ENCODE measurements at places on chromosomes 11 and 22.

DNA sequence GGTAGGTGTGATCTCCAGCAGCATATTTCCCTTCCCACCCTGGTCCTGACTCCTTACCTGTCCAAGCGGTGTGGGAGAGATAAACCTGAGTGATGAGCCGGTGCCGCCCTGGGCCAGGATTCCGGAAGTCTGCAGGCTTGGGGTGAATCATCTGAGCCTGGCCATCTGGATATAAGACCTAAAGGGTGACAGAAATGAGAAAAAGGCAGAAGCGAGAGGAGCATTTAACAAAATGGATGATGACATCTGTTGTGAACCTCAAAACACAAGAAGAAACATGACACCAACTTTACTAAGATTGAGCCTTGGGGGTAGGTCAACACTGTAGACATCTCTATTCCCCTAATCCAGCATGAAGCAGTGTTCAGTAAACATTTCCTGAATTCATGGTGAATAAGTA, 62.8 kb downstream of the AAMDC start:
- no peak for DNase-seq

GRCh38 chr22:19648419-19648929, 65.8 kb upstream of the SEPTIN5 start:
- no peak for DNase-seq

DNA sequence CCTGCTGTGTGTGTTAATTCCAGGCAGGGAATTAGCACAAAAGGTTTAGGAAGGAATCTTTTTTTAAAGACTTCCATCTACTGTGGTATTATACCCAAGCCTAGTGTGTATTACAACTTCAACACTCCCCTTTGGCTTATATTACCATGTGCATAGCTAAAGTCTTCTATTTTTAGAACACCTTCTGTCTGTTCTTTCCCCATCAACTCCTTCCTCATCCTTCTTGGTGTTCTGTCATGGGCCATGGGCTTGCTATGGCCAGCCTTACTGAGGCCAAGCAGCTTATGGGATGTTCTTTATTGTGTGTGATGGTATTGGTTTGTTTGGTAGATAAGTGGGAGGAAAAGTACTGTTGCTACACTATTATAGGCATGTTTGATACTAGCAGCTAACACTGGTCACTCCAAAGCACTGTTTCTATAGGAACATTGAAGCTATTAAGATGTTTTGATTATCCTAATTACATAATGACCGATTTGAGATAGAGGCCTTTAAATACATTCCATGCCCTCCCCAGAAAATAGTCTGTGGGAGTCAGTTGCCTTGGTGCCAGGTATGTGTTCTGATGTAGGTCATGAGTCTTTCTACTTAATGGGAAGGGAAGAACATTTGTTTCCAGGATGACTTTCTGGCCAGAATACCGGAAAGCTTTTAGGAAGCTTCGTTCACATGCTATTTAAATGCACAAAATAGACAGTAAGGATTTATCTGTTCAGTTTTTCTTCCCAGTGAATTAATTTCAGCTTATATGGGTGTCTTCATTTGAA, 16.5 kb downstream of the MCAM start:
- no peak for DNase-seq

- peak; percentile 77 for DNase-seq
These were observed 21.1 kb downstream of the RFPL3 start for GRCh38 chr22:32378707-32379272.

DNA sequence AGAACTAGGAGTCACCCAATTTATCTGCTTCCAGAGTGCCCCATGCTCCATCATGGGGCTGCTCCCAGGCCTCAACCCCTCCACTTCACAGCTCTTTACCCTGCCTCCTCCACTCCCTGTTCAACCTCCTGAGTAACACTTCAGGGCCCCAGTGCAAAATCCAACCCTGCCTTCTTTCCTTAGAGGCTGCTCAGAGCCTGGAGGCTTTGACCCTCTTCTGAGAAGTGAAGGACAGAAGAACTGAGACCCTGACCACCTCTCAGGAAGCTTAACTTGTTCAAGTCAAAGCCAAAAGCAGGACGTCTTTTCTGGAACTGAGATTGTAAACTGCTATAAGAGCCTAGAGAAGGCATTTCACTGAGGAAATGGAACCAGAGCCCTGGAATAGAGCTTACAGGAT, 15.5 kb downstream of the EIF3F start:
- DNase-seq, result no peak

- no peak for DNase-seq
These were observed 711 bp upstream of the PACSIN2 start for GRCh38 chr22:43015677-43016042.

GRCh38 chr22:27512283-27512761, 289.2 kb downstream of the MN1 start:
- DNase-seq, result no peak

GRCh38 chr11:57276971-57277675, 40.1 kb upstream of the APLNR start:
- no peak for DNase-seq

DNA sequence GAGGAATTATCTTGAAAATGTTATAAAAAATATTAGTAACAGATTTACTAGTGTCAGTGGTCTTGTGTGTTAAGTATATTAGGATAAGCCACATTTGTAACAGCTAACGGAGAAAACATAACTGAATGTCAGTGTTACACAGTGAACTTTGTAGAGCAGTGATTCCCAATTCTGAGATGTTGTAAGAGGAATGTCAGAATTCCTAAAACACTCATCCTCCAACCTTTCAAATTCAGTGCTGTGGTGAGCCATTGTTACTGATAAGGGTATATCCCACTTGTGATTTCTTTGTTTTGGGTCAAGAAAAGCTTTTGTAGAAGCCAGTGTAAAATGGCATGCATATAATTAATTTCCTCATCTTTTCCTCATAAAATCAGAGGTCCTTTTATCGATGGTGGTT, 61.9 kb downstream of the ARHGEF12 start:
- DNase-seq, result no peak

- DNase-seq, result no peak
These were observed 8.6 kb upstream of the C11orf96 start for GRCh38 chr11:43933608-43934551.

DNA sequence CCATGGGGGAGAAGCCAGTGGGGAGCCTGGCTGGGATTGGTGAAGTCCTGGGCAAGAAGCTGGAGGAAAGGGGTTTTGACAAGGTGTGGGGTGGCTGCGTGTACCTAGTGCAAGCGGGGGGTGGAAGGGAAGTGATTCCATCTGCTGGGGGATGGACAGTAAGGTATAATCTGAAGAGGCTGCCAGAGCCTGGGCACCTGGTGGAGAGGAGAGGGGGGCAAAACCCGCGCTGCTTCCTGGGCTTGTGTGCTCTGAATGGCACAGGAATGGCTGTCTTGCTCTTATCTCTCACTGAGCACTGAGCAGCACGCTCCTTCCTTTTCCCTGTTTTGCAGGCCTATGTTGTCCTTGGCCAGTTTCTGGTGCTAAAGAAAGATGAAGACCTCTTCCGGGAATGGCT, 988 bp downstream of the BANF1 start:
- no peak for DNase-seq

DNA sequence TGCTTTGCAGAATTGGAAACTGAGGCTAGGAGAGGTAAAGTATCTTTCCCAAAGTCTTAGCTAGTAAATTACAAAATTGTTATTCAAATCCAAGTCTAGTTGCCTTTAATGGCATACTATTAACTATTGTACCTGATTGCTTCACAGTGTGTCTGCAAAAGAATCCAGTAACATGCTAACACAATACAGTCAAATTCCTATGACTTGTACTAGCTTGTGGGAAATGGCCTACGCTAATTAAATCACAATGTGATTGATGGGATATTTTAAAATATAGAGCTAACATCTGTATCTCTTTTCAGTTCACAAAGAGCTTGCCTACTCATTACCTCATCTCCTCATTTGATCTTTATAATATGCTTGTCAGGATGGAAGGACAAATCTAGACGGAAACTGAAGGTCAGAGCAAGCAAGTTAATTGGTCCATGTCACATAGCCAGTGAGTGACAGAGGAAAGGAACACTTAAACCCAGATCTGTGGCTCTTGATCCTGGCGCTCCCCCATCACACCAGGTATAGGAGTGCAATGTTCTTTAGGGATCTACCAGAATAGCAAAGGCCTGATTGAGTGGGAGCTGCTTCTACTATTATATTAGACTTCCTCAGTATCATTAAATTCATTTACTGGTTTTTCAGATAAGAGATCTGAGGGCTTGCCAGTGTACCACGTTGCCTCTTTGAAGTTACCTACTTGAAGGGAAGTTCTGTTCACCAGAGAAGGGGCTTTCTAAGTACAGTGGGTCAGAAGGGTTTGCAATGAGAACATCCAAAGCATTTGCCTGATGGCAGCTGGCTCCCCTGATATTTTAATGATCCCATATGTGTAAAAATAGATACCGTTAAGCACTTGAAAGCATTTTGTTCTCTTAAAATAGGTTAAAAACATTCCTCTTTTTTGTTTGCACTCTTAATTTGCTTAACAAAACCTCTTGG, 213.6 kb upstream of the SESN3 start:
- DNase-seq, result no peak

All from HuH-7 (cell line).